ENCODE measurements at places on chromosomes 16 and 17.

DNA sequence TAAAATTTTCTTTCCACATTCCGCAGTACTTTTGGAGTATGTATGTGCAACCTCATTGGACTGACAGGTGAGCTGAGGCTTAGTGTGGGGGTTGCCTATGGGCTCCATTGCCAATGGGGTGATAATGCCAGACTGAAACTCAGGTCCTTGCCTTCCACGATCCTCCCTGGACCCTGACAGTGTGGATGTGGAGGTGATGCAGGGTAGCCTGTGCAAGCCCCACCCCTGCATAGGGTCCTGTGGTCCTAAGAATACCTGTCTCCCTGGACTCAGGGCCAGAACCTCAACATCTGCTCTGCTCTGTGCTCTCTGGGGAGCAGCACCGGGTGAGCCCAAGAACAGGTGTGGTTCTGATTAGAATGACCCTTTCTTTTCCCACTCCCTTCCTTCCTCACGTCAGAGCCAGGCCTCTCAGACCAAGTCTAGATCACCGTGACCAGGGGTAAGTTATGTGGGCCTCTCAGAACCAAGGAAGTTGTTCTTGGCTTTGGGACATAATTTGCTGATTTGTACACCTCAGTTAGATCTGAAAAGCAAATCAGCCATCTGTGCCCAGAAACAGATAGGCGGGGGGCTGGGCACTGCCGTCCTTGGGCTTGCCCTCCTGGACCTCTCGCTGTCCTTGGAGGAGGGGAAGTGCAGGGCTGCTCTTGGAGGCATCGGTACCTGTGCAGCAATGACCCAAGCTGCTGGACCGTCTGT, 8.4 kb upstream of the TNS4 start:
- no peak for DNase-seq

DNA sequence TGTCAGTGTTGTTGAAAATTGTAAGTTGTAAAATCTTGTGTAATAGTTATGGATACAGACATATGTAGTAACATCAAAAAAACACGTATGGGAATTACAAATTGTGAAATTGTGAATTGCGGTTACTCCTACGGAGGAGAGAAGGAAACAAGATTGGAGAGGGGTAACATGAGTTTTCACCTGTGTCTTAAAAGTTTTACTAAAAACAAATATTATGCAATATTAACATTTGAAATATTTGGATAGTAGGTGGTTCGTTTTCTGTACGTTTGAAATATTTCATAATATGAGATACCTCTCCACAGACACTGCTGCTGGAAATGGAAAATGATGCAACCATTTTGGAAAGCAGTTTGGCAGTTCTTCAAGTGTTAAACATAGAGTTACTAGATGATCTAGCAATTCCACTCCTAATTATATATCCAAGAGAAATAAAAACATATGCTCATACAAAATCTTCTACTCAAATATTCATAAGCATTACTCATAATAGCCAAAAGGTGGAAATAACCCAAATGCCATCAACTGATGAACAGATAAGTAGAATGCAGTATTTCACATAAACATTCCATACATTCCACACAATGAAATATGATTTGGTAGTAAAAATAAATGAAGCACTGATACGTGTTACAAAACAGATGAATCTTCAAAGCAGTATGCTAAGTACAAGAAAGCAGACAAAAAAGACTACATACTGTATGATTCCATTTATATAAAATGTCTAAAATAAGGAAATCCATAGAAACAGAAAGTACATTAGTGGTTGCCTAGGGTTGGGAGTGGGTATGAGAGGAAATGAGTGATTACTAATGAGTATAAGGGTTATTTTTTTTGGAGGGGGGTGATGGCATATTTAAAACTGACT, 40.7 kb upstream of the ABCA10 start:
- no peak for DNase-seq

DNA sequence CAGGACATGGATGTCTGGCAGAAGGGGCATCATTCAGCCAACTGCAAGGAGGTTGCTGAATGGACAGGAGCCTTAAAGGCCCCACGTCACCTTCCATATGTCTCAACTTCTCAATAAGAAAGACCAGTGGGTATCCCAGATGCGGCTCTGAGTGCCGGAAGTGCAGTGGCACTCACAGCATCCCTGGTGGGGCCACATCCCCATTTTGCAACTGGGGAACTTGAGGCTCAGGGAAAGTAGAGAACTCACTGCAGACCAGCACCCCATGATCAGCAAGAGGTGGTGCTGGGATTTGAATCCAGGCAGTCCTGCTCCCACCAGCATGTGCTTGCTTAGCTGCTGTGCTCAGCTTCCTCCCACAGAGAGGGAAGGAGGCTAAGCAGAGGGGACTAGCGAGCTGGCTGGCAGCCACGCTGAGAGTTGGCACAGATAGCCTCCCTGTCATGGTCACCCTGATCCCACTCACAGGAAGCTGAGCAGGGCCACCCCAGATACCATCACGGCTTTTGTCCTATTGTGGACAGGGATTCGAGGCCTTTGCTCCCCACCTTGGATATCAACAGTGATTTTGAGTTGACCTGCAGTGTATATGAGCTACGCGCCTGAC, 294.2 kb upstream of the FOXF1 start:
- DNase-seq = no peak

DNA sequence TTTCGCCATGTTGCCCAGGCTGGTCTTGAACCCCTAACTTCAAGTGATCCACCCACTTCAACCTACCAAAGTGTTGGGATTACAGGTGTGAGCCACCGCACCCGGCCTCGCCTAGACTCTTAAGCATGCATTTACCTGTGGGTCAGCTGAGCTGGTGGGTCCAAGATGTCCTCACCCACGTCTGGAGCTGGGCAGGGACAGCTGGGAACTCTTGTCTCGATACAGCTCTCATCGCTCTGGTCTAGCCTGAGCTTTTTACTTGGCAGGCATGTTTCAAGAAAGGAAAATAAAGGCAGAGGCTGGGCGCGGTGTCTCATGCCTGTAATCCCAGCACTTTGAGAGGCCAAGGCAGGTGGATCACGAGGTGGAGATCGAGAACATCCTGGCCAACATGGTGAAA, 56.9 kb upstream of the PHOSPHO1 start:
- DNase-seq = no peak

- DNase-seq = no peak
Observed at GRCh38 chr17:58913552-58913951, 157.9 kb downstream of the PPM1E start.

DNA sequence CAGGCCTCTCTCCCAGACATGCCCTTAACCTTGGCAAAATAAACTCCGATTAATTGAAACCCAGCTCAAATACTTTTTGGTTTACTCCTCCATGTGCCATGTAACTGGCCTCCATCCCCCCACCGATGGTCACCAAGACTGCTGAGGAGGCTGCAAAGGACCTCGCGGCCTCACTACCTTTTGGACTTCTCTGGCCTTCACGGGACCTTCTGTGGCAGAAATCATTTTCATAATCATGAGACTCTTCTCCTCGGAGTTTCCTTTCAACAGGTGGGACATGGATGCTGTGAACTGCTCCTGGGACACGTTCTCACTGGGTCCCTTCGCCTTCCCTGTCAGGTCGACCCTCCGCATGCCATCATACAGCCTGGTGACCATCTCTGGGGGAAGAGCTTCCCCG, 9.0 kb downstream of the MEAK7 start:
- DNase-seq = no peak

DNA sequence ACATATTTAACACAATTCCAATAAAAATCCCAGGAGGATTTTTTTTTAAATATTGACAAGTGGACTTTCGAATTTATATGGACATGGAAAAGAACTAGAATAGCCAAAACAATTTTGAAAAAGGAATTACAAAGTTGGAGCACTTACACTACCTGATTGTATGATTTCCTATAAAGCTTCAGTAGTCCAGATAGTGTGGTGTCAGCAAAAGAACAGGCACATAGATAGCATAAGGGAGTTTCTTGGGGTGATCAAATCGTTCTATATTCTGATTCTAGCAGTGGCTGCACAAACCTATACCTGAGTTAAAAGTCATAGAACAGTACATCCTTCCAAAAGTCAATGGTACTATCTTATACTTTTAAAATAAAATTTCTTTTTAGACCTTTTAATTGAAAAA, 66.4 kb upstream of the CES5A start:
- no peak for DNase-seq

DNA sequence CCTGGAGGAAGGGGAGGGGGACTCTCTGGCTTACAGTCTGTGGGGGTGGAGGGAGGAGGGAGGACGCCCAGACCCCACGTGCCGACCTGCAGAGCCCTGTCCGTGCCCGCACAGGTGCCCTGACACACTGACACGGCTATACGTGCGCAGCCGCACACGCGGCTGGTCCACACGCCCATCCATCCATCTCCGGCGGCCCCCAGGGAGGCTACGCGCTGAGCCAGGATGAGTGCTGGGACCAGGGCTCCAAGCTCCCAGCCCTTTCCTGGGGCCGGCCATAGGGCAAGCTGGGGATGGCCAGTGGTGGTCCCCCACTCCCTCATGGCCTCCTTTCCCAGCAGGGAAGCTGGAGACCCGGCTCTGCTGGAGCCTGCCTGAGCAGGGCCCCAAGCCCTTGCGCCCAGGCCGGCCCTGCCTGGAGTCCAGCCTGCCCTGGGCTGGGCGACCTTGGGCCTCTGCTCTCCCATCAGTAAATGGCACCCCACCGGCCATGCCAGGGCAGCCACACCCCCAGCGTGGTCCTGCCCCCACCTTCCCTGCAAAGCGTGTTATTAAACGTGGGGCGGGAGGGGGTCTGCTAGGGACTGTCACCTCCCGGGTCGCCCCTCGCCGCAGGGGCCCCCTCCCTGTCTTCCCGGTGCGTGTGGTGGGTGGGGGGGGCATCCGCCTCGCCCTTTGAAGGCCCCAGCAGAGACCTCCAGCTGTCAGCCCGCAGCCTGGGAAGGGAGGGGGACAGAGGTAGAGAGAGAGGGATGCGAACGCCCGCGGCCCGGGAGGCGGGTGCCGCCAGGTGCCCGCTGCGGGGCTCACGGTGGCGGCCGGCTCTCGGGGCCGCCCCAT, 863 bp downstream of the CASKIN1 start:
- no peak for DNase-seq

DNA sequence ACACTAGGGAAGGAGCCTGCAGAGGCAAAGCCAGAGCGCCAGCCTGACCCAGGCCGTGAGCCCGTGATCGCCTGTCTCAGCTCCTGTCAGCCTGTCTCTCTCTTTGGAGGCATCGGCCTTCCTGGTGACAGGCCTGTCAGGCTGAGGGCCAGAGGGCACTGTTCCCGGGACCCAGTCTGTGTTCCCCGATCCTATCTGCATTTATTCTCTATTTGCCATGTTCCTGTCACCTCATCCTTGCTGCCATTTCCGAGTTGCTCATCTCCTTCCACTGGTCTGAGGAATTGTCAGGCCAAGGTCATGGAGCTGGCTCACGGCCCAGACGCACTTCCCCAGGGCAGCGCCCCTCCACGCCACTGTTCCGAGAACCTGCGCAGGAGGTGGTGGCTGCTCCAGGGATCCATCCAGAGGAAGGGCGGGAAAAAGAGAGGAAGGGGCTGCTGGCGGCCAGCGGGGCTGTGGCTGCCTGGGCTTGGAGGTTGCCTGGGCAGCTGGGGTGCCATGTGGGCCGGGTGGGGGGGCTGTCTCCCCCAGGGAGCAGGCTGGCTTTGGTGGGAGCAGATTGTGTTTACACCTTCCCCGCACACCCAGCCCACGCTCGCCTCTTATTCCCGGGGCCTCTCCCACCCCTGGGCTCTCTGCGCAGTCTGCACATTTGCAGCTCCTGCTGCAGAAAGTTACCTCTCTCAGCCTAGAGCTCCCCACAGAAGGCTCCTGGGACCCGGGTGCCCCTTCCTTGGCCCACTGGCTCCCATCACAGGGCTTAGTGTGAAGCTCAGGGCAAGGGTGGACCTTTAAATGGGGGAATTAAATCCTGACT, 4.9 kb downstream of the PRCD start:
- no peak for DNase-seq

DNA sequence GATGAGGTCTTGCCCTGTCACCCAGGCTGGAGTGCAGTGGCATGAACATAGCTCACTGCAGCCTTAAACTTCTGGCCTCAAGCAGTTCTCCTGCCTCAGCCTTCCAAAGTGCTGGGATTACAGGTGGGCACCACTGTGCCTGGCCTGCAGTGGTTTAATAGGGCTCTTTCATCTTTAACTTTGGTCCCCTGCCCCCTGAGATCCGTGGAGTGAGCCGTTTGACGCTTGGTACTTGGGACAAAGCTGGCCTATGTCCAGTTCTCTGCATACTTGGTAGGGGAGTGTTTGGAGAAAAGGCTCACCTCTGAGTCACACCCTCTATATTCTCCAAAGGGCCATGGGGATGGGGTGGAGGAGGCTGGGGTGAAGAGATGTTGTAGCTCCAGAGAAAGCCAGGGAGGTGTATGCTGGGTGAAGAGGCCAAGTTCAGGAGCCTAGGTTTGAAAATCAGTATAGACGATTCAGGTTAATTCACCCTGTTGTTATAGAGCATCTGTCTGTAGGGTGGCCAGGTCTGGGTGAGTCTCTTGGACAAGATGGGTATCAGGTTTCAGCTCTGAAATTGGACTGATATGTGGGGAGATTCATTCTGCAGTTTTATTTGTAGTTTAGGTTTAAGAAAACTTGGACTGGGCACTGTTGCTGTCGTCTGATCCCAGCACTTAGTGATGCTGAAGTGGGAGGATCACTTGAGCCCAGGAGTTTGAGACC, 17.6 kb downstream of the ABCC1 start:
- DNase-seq = no peak

DNA sequence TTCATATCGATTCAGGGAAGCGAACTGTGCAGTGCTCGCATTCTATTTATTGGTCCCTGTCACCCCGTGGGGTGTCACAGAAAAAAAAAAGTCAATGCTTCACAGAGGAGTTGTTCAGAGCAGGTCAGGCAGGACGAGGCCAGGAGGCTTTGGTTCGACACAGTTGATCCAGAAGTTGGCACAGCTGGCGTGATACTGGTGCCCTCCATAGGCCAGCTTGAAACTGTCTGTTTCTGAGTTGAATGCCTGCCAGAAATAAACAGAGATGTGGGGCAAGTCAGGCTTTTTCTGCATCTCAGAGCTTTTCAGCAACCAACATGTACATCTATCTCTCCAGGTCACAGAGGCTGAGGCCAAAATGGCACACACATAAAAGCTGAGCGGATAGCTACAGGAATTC, 29.1 kb downstream of the DUSP14 start:
- no peak for DNase-seq

DNA sequence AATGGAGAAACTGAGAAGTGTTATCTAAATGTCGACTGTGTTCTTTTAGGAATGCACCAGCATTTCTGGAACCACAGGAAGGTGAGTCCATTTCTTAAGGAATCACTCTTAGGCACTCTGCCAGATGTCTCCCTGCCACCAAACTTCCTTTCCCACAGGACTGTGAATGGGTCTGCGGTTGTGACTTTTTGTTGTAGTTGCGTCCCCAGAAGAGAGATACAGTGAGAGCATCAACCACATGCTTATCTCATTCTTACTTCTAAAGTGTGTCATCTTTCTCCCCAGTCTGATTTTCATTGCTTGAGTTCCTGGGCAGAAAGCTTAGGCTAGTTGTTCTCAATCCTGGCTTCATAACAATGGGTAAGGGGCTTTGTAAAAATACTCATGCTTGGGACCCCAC, 13.4 kb downstream of the ITPRIPL2 start:
- no peak for DNase-seq

- no peak for DNase-seq
Observed at GRCh38 chr17:70295329-70295728, 126.0 kb downstream of the KCNJ2 start.

Measured in activated CD8-positive, alpha-beta memory T cell treated with anti-CD3 and anti-CD28 coated beads, Interleukin-2, amount 50 U/mL, for 4 hours (primary cell).